ENCODE measurements at places on chromosomes 2 and 18. TPM values are rescaled to one million over a fixed set of nuclear protein-coding genes. Genes with fewer than 3 reads are reported as not detected.

Gene PLGLB2
- 1.6 TPM for total RNA-seq

Gene TFCP2L1
- 0.69 TPM for total RNA-seq

Gene C2orf66
- 0.69 TPM for total RNA-seq

Gene CNDP1
- 0.23 TPM for total RNA-seq

Gene ASXL2
- total RNA-seq = 7.2 TPM

Gene NEURL3
- total RNA-seq = not detected

Gene CGREF1
- total RNA-seq = 28.8 TPM

Gene VWC2L
- total RNA-seq = 30.0 TPM

Gene SRD5A2
- total RNA-seq = 0.23 TPM

Gene CRYGC
- not detected for total RNA-seq

Gene LHCGR
- total RNA-seq = 0.23 TPM

Gene PFN4
- total RNA-seq = 0.92 TPM

Gene DYNAP
- not detected for total RNA-seq

Gene PPM1B
- total RNA-seq = 69.7 TPM

Gene KCNE4
- total RNA-seq = 2.5 TPM

Gene TUBA3D
- total RNA-seq = not detected

Gene ANKRD30B
- 3.9 TPM for total RNA-seq

Gene SPHKAP
- 60.7 TPM for total RNA-seq

Gene TUBB8B
- total RNA-seq = 0.69 TPM

Gene ALK
- 21.0 TPM for total RNA-seq

Gene EMX1
- not detected for total RNA-seq

Gene HNRNPA3
- total RNA-seq = 92.7 TPM

Gene TAF1B
- 45.2 TPM for total RNA-seq

Gene SLC16A14
- total RNA-seq = 66.9 TPM

Gene IL1RN
- not detected for total RNA-seq

Gene MRPL44
- total RNA-seq = 66.0 TPM

Gene CYS1
- 1.2 TPM for total RNA-seq

Gene ECEL1
- 27.0 TPM for total RNA-seq

Gene KCNIP3
- total RNA-seq = 12.7 TPM

Gene VIL1
- not detected for total RNA-seq

Gene MTCL1
- total RNA-seq = 18.5 TPM

Gene MC5R
- total RNA-seq = 0.69 TPM

Gene TGFA
- 18.2 TPM for total RNA-seq

Gene CABYR
- total RNA-seq = 19.6 TPM

Gene ANKRD44
- total RNA-seq = 78.2 TPM

Gene SLC66A2
- total RNA-seq = 34.1 TPM

Gene EDAR
- not detected for total RNA-seq

Gene TTC27
- total RNA-seq = 28.4 TPM

Gene FAM124B
- total RNA-seq = 11.5 TPM

Gene TMX3
- total RNA-seq = 63.9 TPM

Gene PROM2
- total RNA-seq = 2.1 TPM

Gene SULT1C4
- 15.5 TPM for total RNA-seq

Gene TNFRSF11A
- total RNA-seq = 0.46 TPM

Gene CSRNP3
- 255 TPM for total RNA-seq

Gene VWA3B
- 2.8 TPM for total RNA-seq

Gene TRAF3IP1
- 18.5 TPM for total RNA-seq

Gene PLCL1
- 26.5 TPM for total RNA-seq
